Neuronal stem cell (in vitro differentiated cells): ENCODE measurements at places on chromosomes 7 and 10.

- DNase-seq = no peak
Observed at GRCh38 chr10:6885284-6885683, 305.2 kb upstream of the PRKCQ start.

- no peak for DNase-seq
Observed at GRCh38 chr7:143372070-143372469, 9.1 kb upstream of the ZYX start.

GRCh38 chr7:25619381-25619780, 391.1 kb upstream of the NPVF start:
- DNase-seq = no peak

GRCh38 chr10:45319702-45320101, 4.3 kb upstream of the OR13A1 start:
- DNase-seq = no peak

GRCh38 chr7:124649397-124650014, 116.1 kb downstream of the GPR37 start:
- DNase-seq = no peak

- peak; percentile 4 for DNase-seq
Observed at GRCh38 chr10:18290651-18291313, 150.6 kb downstream of the CACNB2 start.

DNA sequence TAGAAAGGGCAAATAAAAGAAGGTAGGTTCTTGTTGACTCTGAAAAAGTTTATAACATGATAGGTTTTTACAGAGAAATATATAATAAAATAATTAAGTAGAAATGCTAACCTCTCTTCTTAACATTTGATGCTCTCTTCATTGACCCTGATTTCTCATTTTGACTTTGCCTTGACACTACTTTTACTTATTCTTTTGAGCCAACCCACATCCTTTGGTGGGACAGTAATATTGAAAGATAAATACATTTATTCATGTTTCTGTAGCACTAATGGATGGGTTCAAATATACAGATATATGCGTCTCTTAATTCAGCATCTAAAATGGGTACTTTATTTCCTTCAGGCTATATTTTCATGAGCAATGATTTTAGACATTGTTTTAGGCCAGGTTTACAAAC, 34.4 kb downstream of the DDC start:
- DNase-seq = no peak

GRCh38 chr10:91566115-91566514, 66.8 kb downstream of the PPP1R3C start:
- no peak for DNase-seq

GRCh38 chr10:52906046-52906445, 133.5 kb upstream of the MBL2 start:
- no peak for DNase-seq

DNA sequence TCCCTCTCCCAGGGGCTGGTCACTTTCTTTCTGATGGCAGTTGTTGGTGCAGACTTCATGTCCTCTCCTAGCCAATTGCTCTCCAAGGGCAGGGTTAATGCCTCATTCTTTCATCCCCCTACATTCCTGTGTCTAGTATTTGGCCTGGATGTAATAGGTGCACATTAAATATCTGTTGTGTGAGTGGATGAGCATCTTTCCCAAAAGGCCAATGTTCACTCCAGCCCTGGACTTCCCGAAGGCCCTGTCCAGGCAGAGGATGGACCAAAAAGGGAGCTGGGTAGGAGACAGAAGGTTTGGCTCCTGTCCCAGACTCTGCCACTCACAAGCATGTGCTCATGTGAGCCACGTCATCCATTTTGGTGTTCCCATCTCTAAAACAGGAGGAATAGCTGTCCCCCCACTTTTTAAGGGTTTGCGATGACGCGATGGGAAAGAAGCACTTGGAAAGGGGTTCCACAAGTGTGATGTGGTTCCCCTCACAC, 47.5 kb downstream of the RGS10 start:
- DNase-seq = no peak

GRCh38 chr7:143416565-143417149, 8.0 kb upstream of the EPHA1 start:
- peak; percentile 36 for DNase-seq

- no peak for DNase-seq
Observed at GRCh38 chr10:88114368-88114767, 250.9 kb downstream of the PTEN start.

GRCh38 chr10:63836666-63837442, 315.7 kb downstream of the REEP3 start:
- no peak for DNase-seq

DNA sequence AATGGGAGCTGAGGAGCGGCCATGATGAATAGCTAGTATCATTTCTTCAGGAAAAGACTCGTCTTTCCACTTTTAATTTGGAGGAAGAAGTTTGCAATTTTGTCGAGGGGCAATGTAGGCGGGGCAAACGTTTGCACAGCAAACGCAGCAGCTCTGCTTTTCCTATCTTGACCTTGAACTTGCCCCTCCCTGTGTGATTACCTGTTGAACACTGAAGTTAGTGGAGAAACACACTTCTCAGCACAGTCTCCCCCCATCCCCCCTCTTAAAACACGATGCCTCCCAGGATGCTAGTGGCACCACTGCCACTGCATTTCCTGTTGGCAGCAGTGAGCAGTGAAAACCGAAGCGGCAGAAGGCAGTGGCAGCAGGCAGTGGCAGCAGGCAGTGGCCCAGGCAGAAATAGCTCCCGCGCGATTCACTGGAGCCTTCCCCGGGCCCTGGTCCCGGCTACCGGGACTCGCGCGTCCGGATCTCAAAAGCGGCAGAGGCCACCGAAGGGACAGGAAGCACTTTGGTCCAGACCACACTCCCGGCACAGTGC, at the start of gene EPDR1:
Gene EPDR1 (plus strand): TSS at position 336 of the 544 bp plus-strand sequence. CDS start 300 bp downstream, outside the sequence.
- DNase-seq = no peak

DNA sequence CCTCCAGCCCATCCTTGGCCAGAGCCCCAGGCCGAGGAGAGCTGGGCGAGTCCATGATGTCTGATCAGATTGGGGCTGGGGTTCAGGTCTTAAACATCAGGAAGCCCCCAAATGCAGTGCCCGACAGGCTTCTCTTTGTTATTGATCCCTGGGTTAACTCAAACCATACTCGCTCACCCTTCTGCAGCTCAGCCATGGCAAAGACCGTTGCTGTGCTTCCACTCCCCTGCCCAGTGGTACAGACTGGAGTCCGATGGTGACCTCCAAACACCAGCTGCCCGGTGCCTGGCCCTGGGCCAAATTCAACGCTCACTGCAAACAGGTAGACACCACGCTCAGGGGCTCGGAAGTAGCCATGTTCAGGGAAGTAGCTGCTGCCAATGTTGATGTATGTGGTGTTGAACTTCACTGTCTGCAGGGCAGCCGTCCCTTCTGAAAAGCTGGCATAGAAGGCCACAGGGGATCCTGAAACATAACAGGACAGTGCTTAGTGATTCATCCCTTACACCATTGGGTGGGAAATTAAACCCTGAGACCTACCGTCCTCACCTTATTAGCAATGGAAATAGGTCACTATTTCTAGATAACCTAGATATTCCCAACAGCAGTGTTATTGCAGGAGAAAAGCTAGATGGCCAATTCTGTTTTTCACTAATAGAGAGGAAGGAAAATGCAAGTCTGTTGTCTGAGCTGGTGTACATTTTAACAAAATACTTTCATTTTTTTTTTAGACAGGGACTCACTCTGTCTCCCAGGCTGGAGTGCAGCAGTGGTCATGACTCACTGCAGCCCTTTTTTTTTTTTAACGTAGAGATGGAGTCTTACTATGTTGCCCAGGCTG, 20.5 kb downstream of the MMRN2 start:
- no peak for DNase-seq

- no peak for DNase-seq
Observed at GRCh38 chr10:16745061-16745460, 72.2 kb downstream of the RSU1 start.

DNA sequence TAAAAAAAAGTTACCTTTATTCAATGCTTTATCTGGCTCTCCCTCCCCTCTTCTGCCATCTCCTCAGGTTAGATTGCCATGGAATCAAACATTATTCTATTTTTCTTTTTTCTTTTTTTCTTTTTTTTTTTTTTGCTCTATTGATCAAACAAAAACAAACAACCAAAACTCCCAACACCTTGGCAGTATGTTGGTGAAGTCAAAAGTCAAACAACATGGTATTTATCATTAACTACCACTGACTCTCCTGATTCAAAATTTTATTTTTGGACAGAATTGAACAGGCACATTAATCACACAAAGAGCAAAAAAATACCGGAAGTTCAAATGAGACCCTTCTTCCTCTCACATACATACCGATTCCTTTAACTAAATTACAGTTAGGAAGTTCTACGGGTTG, 6.4 kb downstream of the PON1 start:
- DNase-seq = no peak

GRCh38 chr7:22317632-22318031, 39.3 kb downstream of the RAPGEF5 start:
- DNase-seq = no peak

GRCh38 chr7:108838198-108838597, 268.5 kb downstream of the DNAJB9 start:
- no peak for DNase-seq

DNA sequence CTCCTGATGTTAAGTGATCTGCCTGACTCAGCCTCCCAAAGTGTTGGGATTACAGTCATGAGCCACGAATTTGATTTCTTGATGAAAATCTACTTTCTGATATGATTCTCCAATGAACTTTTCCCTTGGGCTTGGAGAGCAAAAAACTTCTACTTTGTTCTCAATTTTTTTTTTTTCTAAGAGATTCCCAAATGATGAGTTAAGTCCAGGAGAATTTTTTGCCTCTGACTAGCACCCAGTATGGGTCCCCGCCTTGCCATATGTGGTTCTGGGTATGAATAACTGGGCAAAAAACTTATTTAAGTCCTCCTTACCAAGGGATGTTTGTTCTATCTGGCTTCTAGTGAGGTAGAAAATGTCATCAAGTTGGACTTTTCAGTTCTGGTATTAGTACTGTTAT, 147.9 kb upstream of the LYZL1 start:
- no peak for DNase-seq
